ENCODE measurements at places on chromosomes 6 and 20. TPM values are rescaled to one million over a fixed set of nuclear protein-coding genes. Genes with fewer than 3 reads are reported as not detected.

Gene CASS4
- 1.9 TPM for total RNA-seq

Gene NKAIN2
- total RNA-seq = not detected

Gene ULBP2
- total RNA-seq = 0.87 TPM

Gene PLEKHG1
- total RNA-seq = 1.5 TPM

Gene CST5
- not detected for total RNA-seq

Gene TGM3
- total RNA-seq = 0.26 TPM

Gene SNX21
- 0.98 TPM for total RNA-seq

Gene GTSF1L
- total RNA-seq = not detected

Gene MYL9
- total RNA-seq = 0.90 TPM

Gene ENPP1
- total RNA-seq = 0.32 TPM

Gene SERAC1
- total RNA-seq = 2.5 TPM

Gene MDC1
- total RNA-seq = 69.5 TPM

Gene PI16
- not detected for total RNA-seq

Gene FOXA2
- total RNA-seq = not detected

Gene EYS
- not detected for total RNA-seq

Gene GPSM3
- total RNA-seq = 37.1 TPM

Gene MMUT
- 11.3 TPM for total RNA-seq

Gene MAS1L
- total RNA-seq = not detected

Gene LY6G6F
- total RNA-seq = not detected

Gene DLL1
- total RNA-seq = 0.18 TPM

Gene SLC26A8
- not detected for total RNA-seq

Gene BFSP1
- 0.45 TPM for total RNA-seq

Data from activated T-cell treated with anti-CD3 and anti-CD28 coated beads, Interleukin-2, amount 50 U/mL, for 4 hours (primary cell).